ENCODE measurements at places on chromosomes 7 and 10.
A peak's percentile ranks its signal among the peaks of the same experiment; 100 is the strongest.

DNA sequence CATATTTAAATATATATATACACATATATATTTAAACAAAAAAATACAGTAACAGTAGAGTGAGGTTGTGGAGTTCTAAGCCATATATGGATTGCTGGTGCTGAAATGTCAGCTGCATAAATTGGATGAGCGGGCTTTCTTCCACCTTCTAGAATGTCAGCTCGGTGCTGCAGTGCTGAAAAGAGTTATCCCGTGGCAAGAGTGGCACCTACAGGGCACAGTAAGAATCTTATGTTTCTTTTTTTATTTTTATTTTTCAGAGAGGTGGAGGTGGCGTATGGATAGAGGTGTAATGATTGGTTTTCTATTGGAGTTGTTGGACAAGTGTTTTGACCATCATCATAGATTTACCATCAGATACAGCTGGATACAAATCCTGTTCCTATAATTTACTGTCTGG lies 86.2 kb upstream of the DYNC1I1 start:
- peak; percentile 41 for DNase-seq

DNA sequence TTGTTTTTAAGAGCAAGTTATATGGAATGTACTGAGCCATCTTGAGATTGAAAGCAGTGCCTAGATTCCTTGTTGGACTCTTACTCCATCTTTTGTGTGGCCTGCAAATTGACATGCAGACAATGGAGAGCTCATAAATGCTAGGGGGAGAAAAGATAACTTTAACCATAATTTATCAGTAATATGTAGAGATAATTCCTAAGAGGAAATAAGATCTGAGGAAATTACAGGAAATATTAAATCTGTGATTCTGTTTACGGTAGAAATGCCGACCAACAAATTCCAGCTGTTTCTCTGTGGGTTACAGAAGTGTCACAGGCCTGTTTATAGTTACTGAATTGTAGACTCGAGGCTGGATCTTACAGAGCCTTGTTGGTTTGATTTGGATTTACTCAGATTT lies 348.0 kb downstream of the SUGCT start:
- no peak for DNase-seq

DNA sequence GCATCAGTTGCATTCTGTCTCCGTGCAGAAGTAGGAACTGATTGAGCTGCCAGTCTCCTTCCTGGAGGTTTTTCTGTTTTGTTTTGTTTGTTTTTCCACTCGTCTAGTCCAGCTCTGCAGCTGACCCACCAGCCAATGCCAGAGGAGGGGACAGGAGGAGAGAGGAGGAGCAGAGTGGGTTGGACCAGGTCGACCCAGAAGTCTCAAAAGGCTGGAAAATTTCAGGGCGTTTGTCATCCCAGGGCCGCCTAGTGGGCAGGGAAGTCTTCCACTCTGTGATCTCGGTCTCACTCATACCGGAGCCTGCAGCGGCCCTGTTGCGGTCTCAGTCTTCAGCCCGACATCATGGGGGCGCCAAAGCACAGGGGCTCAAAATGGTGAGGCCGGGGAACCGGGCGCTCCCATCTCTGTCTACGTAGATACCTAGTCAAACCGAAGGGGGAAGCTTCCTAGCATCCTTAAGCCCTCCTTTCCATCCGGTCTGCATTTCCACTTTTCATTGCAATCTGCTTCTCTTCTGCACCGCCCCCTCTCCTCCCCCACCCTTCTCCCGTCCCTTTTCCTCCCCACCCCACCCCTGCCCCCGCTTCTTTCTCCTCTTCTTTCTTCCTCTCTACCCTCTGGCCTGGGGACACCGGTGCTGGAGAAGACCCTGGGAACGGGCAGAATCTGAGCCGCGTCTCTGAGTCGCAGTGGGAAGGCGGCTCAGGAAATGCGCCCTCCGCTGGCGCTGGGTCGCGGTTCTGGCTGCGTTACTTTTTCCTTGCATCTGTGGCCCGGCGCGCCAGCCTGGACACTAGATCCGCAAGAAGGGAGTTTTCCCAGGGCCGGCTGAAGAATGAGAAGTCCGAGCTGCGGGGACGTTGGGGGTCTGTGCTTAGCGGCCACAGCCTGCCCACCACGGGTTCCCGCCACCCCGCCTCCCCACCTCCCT lies 16.2 kb upstream of the PAX2 start:
- no peak for DNase-seq

- DNase-seq: no peak
These were observed 17.0 kb upstream of the SAMD8 start for GRCh38 chr10:75094465-75094864.

- no peak for DNase-seq
These were observed 148.1 kb downstream of the HERPUD2 start for GRCh38 chr7:35546691-35547429.

GRCh38 chr10:34187201-34187600 lies 627.9 kb downstream of the PARD3 start:
- DNase-seq: no peak

GRCh38 chr7:123784263-123784662 lies 35.5 kb upstream of the WASL start:
- no peak for DNase-seq

- no peak for DNase-seq
These were observed 47.5 kb upstream of the DDC start for GRCh38 chr7:50612704-50613103.

- no peak for DNase-seq
These were observed 276.7 kb downstream of the PARD3 start for GRCh38 chr10:34538281-34538829.

- DNase-seq: no peak
These were observed 36.3 kb upstream of the EXOC6 start for GRCh38 chr10:92811986-92812385.

GRCh38 chr7:111093496-111093895 lies 2.6 kb downstream of the LRRN3 start:
- DNase-seq: no peak

GRCh38 chr10:89644967-89645741 lies at the start of gene PANK1:
Gene PANK1, minus strand, starts transcription at chr10:89645242. Its CDS starts 351 bp downstream, at chr10:89644891.
- DNase-seq: no peak

GRCh38 chr7:38975944-38976392 lies 1.7 kb upstream of the POU6F2 start:
- DNase-seq: no peak

DNA sequence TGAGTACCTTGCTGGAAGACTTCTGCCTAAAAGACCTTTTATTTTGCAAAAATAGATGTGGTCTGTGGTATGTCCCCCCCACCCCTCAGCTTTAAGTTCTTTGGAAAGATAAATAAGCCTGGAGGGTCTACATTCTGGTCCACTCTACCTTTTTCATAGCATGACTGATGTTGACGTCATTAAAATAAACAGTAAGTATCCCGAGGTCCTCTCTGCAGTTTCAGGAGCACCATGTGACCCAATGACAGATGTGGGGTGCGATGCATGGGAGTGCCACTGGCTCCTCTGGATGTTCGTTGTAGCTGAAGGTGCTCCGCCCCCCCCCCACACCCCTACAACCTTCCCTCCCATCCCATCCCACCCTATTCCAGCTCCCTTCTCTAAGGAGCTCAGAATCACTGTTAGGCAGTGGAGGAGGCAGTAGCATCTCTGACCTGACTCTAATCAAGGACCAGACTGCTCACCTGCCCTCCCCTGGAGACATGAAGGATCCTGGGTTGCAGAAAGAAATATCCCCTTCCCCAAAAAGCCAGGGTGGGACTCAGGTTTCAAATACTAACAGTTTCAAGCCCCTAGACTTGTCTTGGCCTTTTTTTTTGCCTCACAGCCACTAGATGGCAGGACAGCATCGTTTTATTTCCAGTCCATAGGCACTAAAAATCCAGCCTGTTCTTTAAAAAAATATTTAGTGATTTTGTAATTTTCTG lies 25.1 kb downstream of the CASP7 start:
- DNase-seq: no peak

DNA sequence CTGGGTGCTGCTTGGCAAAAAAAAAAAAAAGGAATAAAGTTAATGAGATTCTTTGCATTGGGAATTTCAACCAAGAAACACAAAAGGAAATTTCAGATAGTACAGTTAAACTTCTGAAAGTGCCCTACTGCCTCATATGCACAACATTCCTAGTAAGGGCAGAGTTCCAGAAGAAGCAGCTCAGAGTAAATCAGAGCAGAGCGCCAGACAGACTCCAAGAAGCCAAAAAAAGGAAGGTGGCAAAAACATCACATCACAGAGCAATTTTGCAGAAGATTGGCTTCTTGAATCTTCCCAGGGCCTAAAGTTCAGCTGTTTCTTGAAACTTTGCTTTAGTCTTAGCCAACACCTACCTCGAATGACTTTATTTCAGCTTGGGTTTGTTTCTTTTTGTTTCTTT lies 544.1 kb downstream of the XPNPEP1 start:
- no peak for DNase-seq

- DNase-seq: no peak
These were observed 53.8 kb downstream of the GRID1 start for GRCh38 chr10:86312701-86313270.

DNA sequence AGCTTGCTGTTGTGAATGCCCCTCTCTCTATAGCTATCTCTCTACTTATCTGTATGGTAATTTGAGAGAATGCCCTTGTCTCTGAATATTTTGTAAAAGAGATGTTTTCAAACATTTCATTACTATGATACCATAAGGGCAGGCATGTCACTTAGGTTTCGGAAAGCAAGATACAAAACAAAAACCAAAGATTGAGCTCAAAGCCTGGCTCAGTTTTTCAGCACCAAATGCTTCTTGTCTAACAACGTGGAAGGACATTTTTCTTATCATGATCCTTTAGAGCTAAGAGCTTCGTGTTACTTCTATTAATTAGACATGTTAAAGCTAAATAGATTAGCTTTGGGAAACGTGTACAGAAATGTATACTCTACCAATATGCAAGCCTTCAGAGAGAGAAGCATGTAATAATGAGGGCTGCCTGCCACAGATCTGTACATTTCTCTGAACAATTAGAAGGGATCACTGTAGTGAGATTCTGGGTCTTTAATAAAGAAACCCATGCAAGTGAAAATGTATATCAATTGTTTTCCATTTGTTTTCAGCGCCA lies 148.9 kb downstream of the ARID5B start:
- no peak for DNase-seq

DNA sequence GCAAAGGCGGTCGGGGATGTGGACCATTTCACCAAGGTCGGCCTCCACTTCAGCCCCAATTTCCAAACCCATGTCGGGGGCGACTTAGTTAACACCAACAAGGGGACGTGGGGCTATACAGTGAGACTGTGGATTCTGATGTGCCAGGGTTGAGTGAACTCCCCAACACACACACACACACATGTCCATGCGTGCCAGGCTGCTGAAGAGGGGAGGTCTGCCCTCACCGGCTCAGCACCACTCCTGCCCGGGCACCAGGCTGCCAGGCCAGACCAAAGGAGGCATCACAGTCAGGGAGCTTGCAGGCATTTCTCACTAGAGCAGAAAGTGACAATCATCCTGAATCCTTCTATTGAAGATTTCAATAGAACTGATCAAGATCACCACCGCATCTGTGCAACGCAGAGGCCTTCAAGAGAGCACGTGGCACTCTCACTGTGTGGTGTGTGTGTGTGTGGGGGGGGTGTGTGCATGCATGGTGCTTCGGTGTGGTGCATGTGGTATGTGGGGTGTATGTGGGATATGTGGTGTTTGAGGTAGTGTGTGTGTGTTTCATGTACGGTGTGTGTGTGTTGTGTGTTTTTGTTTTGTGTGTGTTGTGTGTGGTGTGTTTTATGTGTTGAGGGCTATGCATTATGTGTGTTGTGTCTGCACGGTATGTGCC lies 403.5 kb upstream of the RNF32 start:
- DNase-seq: no peak

GRCh38 chr10:3104251-3104918 lies 37.0 kb downstream of the PFKP start:
- DNase-seq: no peak

- DNase-seq: no peak
These were observed 6.6 kb upstream of the AGFG2 start for GRCh38 chr7:100532165-100533022.

- no peak for DNase-seq
These were observed 42.4 kb downstream of the REEP3 start for GRCh38 chr10:63563623-63564022.

GRCh38 chr10:7484456-7485243 lies 73.8 kb upstream of the SFMBT2 start:
- no peak for DNase-seq

DNA sequence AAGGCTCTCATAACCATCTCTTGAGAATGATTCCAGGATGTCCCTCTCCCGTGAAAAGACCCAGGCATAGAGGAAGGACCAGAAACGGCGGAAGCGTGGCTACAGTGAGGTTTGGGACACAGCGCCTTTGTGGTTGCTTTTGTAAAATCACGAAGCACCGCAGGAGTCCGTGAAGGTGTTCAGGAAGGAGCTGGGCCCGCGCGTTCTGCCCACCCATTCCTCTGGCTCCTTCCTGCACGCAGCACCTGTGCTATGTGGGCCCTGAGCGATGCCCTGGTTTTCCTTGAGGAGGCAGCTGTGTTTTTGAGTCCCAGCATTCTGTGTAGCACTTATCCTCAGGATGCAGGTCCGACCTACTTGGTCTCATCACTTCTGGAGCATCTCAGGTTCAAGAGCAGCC lies 112.8 kb downstream of the TRRAP start:
- DNase-seq: no peak

GRCh38 chr7:33511778-33512177 lies 382.4 kb downstream of the BBS9 start:
- no peak for DNase-seq

DNA sequence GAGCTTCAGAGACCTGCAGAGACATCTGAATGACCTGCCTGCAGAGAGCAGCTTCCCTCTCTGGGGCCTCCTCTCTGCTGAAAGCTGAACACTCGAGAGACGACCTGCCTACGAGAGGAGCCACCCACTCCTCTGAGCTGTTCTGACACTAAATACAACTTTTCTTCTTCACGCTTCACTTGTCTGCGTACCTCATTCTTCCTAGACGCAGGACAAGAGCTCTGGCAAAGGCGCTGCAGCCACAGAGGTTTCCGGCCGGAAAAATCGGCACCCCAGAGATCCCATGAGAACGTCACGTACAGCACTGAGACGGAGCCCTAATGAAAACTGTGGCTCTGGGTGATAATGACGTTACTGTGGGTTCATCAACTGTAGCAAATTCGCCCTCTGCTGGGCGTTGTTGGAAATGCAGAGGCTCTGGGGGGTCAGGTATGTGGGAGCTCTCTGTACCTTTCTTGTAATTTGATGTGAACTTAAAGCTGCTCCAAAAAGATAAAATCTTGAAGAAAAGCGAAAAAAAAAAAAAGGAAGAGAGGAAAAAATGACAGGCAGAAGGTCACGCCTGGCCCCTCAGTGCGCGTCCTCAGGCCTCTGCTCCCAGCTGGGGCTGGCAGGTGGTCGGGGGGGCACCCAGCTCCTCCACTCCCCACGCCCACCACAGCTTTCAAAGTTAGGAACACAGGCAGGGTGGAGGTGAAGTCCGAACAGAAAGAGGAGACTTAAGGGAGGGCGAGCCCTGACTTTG lies 120.7 kb downstream of the DYNC2I1 start:
- DNase-seq: peak; percentile 16

DNA sequence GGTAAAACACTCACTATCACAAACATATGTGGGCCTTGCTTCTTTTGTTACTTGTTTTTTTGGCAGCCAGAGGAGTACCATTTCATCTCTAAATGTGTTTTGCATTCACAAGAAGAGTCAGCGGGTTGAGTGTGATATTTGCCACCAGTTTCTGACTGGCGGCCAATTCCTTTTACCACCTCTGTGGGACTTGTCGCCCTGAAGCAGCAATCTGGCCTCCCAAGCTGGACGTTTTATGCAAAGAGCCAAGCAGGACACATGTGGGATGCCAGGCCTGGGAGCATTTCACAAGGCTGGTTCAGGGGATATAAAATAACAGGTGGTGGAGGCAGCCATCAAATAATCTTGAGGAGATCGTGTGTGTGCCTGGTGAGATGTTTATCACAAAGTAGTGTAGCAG lies 61.8 kb upstream of the TRIL start:
- peak; percentile 20 for DNase-seq

Measured in NCI-H524 treated with DMSO at 0.1 percent for 48 hours (cell line).